Hematopoietic multipotent progenitor cell treated with erythropoietin and hydrocortisone succinate and interleukin-3 and kit ligand, for 15 days (in vitro differentiated cells): ENCODE measurements at places on chromosomes 5 and 9.

GRCh38 chr5:93249651-93250289 lies 331.2 kb downstream of the NR2F1-AS1 start:
- DNase-seq, result no peak

DNA sequence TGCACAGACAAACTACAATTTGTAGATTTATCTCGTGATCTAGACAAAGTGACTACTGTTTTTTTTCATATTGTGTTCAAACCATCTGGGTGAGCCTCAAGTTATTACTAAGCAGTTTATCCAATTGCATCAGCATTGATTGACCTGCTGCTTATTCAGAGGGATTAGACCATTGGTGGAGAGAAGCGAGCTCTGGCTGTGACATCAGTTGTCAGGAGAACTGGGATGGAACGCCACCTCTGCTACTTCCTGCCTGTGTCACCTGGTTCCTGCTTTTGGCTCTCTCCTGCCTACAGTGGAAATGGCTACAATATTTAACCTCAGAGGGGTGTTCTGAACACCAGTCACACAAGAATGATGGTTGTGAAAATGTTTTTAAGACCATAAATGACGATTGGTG lies 12.1 kb downstream of the NR4A3 start:
- no peak for DNase-seq

GRCh38 chr9:99954819-99955218 lies 48.4 kb downstream of the STX17 start:
- no peak for DNase-seq

GRCh38 chr5:42760426-42760825 lies 3.8 kb downstream of the CCDC152 start:
- no peak for DNase-seq

- DNase-seq, result no peak
Measured at GRCh38 chr5:111374380-111374779, 138.0 kb downstream of the STARD4 start.

GRCh38 chr9:12680341-12680740 lies 12.8 kb upstream of the TYRP1 start:
- DNase-seq, result no peak

DNA sequence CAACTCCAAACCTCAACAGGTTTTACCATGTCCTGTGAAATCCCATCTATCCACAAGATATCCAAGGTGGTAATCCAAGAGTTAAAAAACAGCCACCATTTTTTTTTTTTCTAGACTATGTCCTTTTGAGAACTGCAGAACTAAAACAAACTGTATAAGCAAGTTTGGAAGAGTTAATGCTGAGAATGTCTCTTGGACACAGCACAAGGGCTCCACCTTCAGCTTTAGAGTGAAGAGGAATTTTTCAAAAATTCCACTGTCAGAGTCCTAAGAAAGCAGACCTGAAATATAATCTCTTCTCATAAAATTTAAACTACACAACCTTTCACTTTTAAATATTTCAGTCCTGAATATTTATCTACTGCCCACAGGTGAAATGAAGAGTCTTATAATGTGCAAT lies 167.8 kb upstream of the CCNG1 start:
- no peak for DNase-seq

- no peak for DNase-seq
Measured at GRCh38 chr5:134090522-134090921, 24.0 kb upstream of the TCF7 start.

DNA sequence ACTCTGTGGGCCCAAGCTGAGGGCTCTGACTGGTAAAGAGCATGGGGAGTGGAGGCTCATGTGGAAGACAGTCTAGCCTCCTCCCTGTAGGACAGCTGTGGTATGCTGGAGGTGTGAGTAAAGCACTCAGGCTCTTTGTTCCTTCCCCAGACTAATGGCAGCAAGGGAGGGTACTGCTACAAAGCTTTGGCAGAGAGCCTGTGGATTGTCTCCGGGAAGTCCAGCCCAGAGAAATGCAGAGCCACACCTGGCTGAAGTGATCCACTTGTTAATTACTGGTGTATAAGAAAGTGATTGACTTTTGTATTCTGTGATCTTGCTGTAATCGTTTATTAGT lies 161.7 kb downstream of the OXCT1 start:
- no peak for DNase-seq

DNA sequence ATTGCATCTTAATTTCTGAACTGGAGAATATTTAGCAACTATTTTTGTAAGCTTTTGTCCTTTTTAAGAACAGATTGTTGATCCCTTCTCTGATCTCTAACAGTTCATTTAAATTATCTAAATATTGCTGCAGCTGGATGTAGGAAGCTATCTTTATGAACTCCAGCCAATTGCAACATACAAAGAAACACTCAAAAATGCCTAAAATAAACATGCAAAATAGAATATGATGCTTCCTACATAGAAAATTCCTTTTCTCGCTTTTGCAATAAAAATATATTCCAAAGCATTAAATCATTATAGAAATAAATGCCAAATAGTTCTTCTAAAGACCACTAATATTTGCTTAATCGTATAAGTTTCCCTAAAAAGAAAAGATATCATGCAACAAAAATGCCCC lies 218.6 kb downstream of the LURAP1L start:
- no peak for DNase-seq

- DNase-seq, result no peak
Measured at GRCh38 chr5:55679556-55679955, 32.6 kb downstream of the SLC38A9 start.

DNA sequence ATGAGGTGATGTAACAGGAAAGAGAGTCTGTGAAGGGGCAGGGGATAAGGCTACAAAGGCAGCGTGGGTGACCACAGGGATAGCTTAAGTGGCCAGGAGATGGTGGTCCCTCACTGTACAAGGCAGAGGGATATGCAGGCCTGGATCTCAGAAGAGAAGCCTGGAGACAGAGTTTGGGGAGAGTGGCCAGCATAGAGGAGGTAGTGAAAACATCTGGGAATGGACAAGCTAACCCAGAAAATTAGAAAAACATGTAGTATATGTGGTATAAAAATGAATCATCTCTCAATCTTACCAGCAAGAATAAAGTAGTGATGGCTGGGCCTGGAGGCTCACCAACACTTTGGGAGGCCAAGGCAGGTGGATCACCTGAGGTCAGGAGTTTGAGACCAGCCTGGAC lies 349.2 kb upstream of the KLF4 start:
- DNase-seq, result no peak

GRCh38 chr5:147519380-147519779 lies 9.5 kb upstream of the DPYSL3 start:
- DNase-seq, result no peak

DNA sequence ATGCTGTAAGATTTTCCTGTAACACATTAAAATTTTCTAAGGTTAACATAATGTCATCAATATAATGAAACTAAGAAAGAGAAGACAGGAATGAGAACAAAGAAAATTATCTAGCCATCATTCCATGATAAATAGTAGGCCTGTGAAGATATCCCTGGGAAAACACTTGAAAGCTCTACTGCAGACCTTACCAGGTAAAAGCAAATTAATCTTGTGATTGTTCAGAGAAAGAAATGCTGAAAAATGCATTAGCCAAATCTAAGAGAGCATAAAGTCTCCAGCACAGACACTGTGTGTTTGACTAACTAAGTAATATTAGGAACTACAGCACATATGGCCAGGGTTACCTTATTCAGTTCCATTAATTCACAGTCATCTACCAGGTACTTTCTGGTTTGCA lies 628.3 kb upstream of the GRAMD2B start:
- DNase-seq, result no peak

- no peak for DNase-seq
Measured at GRCh38 chr5:95631255-95631958, 11.5 kb downstream of the GPR150 start.

- DNase-seq, result no peak
Measured at GRCh38 chr5:79621056-79621455, 8.8 kb downstream of the TENT2 start.

DNA sequence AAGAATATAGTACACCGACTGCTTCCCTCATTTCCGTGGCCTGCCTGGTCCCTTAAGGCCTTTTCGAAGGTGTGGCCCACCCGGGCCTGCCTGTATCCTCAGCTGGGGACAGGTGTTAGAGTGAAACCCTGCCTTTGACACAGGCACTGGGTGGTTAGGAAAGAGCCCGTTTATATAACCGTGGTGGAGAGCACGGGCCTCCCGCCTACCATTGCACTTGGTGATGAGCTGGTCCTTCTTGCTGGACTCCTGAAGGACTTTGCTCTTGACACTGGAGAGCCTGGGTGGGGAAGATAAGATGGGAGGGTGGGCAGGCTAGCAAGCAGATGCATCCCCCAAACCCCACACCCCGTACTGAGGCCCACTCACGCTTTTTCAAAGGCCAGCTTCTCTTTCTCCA lies 2.3 kb downstream of the SPATA24 start:
- DNase-seq, result no peak

DNA sequence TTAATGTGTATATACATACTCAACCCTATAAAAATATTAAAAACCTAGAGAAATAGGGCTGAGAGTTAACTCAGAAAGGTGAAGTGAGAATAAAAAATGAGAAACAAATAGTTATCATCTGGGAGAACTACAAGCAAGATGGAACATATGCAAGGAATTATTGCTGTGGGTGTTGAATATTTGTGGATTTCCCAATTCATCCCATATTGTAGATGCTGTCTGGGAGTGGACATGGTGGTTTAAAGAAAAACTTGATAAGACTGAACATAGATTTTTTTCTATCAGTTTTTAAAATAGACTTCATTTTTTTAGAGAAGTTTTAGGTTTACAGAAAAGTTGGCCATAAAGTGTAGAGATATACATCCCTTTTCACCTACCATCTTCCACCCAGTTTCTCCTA lies 263.5 kb downstream of the SPATA31D1 start:
- DNase-seq, result no peak

DNA sequence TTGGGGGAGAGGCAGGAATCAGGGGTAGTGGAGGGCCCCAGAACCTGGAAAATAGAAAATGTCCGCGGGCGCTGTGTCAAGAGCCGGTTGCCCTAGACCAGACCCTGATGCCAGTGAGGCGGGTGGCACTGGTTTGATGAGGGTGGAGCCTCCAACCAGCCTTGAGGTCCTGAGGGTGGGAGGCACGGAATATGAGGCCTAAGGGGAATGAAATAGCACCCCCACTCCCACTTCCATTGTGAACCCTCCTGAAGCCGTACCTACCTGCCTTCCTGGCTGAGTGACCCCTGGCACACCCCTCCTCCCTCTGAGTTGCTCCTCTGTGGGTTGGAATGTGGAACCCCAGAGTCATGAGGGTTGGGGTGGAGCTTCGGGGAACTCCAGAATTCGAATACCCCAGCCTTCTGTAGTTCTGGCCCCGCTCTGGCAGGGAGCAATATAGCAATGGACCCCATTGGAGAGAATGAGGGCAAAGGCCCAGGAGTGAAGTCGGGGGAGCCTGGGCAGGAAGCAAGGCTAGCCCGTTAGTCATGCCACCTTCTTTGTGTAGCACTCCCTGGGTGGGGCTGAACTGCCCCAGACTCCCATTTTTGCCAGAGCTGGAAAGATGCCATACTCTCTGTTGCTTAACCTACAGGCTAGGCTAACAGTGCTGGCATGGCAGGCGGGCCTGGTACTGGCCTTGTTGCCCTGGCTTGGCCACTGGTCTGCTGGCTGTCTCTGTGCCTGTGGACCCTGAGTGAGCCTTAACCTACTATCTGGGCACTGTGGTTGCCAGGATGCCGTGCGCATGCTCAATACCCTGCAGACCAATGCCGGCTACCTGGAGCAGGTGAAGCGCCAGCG lies 1.0 kb downstream of the FPGS start:
- DNase-seq, result peak; percentile 38

DNA sequence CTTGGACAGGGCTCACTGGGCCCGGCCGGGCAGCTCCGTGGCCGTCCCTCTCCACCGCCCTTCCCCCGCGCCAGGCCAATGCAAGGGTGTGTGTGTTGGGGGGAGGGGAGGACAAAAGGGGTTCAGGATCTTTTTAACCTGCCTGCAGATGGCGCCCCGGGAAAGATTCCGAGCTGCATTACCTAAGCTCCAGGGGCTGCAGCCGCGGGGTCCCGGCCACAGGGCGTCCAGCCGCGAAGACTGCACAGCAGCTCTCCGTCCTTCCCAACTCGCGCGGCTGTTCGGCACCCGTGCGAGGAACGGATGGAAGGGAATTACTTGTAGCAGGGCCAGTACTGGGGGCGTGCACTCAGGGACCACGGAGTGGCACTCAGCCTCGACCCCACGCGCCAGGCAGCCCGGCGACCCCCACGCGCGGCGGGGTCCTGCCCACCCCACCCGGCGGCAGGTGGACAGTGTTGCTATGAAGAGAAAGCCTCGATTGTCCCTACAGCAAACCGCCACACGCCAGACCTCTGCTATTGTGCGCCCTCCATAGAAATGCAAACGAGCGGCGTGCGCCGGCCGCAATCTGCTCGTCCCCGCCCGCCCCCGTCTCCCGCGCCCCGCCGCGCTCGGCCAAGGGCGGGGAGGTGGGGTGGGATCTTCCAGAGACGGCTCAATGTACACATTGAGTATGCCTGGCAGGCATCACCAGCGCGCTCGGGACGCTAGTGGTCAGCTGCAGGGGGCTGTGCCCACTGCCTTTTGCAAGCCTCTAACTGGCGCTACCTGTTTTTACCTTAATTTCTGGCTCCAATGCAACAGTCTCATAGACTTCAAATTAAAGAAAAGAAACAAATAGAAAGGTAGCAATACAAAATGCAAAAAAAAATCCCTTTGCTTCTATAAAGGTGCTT lies 796 bp upstream of the GADD45G start:
- DNase-seq, result no peak

- DNase-seq, result no peak
Measured at GRCh38 chr5:78896132-78896531, 89.0 kb downstream of the ARSB start.

DNA sequence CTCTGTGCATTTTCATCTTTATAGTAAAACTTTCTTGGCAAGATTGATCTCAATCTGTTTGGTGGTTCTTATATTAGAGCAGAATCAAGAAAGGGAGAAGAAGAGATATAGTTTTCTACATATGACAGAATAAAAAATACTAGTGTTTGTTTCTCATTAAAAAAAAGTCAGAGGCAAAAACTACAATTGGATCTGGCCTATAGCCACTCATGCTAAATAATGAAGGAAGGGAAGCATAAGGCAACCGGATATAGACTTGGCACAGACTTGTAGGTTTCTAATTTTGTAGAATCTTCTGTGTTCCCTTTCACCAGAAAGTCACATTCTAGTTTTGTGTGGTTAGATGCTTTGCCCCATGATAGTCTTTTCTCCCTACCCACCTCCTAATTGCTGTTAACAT lies 306.2 kb downstream of the PIK3R1 start:
- no peak for DNase-seq

GRCh38 chr5:43396762-43397304 lies 15.4 kb downstream of the CCL28 start:
- peak; percentile 31 for DNase-seq

GRCh38 chr5:76384189-76384588 lies 18.9 kb upstream of the IQGAP2 start:
- no peak for DNase-seq

DNA sequence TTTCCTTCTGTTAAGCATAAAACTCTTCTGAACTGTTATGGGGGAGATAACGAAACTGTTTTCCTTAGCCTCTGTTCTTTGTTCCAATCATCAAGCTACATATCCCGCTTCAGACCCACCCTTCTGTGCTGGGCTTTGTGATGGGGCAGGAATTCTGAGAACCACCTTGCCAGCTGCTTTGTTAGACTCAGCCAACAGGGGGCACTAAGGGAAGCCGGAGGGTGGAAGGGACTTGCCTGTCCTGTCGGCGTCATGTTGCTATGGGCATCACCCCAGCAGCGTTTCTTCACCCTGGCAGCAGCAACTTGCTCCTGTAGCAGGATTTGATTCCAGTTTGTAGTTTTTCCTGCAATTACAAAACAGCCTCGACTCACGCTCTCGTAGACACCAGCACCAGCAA lies 169.1 kb downstream of the CAAP1 start:
- no peak for DNase-seq

- DNase-seq, result no peak
Measured at GRCh38 chr5:96226941-96227552, 206.0 kb downstream of the PCSK1 start.

- DNase-seq, result no peak
Measured at GRCh38 chr5:125298258-125298657, 551.8 kb upstream of the ZNF608 start.
